ENCODE measurements at places on chromosomes 7 and 10.

GRCh38 chr7:29557954-29558353, 5.7 kb upstream of the PRR15 start:
- DNase-seq: no peak

DNA sequence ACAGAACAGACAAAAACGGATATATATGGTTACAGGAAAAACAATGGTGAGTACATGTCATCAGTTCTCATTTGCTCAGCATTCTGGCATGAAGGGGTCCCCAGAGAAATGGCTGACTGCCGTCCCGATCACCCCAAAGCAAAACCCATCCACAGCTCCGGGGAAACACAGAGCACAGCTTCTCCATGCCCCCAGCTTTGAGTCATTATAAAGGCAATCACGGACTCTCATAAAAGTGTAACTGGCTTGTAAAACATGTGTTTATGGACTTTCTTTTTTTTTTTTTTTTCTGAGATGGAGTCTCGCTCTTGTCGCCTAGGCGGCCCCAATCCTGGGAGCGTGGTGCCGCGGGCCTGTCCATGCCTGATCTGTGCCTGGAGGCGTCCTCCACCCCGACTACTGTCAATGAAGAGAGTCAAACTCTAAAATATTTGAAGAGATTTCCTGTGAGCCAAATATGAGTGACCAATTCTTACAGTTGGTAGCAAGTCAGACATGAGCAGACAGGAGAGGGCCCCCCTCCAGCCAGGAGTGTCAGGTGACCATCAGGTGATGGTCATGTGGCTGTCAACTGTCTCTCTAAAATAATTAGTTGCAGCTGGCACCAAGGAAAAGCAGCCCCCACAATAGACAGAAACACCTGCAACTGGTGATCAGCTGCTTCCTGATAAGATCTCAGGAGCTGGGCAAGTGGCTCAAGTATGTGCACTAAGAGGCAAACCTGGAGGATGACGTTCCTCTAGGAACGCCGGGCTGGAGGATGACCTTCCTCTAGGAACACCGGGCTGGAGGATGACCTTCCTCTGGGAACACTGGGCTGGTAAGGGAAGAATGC, 21.7 kb upstream of the NOM1 start:
- peak; percentile 31 for DNase-seq

- DNase-seq: no peak
Observed at GRCh38 chr10:131651674-131652437, 249.0 kb upstream of the PPP2R2D start.

DNA sequence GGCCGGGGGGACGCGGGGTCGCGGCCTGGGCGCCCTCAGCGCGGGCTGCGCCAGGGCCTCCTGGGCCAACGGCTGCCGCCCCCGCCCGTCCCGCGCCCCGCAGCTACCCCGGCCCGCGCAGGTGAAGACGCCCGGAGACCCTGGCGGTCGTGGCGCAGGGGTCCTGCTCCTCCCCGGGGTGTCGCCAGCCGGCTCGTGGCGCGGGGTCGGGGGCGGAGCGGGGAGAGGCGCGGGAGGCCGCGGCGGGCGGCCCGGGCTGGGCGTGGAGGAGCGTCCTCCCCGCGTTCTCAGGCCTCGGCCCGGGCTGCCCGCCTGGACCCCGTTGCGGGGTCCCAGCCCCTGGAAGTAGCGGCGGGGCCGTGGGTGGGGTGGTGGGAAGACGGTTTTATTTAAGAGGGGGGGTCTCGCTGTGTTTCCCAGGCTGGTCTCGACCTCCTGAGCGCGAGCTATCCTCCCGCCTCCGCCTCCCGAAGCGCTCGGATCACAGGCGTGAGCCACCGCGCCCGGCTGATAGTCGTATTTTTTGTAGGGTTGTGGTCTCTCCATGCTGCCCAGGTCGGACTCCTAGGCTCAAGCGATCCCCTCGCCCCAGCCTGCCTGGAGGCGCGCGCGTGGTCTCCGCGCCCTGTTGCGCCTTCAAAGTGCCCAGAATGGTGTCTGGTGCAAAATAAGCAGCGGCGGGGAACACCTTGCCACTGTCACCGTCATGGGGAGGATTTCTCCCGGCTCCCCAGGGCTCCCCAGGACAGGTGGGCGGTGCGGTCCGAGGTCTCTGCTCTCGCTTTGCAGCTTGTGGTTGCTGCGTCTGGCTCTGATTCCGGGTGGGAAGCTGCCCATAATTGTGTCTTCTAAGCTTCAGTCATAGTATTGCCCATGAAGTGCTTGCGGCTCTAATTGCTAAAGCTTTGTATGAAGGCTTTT, 15.3 kb upstream of the SUN1 start:
- DNase-seq: no peak

DNA sequence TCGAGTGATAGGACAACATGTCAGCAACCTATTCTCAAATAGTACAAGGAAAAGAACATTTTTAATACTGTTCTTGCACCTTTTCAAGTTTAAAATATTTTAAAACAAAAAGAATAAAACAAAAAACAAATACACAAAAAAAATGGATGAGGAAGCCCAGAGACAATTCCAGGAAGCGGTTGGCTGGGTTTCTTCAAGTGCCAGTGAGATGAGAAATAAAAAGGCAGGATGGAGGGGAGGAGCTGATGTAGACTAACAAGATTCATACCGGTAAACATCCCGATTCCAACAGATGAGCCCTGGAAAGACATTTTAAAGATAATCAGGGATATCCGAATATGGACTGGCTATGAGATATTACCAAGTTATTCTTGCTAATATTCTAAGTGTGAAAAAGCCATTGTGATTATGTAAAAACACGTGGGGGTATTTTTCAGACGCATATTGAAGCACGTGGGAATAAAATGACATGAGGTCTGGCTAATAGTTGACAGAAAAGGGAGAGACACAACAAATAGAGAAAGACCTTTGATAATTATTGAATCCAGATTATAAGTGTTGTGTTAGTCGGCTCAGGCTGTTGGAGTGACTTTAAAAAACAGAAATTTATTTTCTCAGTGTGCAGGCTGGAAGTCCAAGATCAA, 101.3 kb upstream of the LRRC4 start:
- no peak for DNase-seq

DNA sequence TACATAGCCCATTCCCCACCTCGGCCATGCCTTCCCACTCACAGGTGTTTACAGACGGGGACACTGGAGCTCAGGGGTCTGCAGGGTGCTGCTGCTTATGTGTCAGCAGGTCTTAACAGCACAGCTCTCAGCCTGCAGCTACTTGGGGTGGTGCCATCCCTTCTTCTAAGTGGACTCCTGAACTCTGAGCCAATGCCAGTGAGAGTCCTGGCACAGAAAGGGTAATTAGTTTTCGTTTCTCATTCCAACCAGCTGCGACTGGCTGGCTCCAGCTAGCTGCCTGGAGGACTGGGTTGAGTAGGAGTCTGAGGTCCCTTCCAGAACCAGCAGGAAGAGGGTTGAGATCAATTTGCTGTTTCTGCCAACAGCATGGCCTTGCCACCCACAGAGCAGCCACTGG, 88.3 kb upstream of the AGK start:
- DNase-seq: no peak

DNA sequence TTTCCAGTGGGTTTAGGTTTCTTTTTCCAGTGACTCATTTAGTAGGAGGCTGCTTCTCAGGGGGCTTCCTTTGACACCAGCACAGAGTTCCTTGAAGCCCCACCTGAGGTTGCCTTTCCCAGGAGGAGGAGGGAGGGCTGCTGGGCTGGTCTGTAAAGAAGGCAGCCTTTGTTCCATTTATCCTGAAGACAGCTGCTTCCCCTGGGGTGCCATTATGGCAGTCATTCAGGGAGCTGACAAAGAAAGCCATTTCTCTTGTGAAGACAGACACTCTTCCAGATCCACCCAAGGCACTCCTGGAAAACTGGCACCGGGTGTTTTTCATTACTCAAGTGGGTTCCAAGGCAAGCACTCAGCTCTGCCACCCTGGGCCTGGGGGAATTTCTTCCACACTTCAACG, 54.0 kb downstream of the MTURN start:
- no peak for DNase-seq

DNA sequence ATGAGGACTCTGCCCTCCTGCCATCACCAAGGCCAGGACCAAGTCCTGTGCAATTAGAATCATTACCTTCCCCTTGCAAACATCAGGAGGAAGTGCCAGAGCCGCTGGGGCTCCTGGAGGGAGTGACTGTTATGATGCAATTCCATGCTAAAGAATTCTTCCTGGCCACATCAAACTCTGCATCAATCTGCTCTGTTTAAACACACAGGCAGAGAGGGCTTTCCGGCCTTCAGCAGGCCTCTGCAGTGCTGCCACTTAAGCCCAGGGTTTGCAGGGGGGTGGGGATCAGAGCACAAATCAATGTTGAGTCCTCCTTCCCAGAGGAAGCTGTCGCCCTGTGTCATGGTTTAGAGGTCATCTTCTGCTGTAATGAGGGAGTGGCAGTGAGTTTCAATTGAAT, 58.1 kb downstream of the CTBP2 start:
- no peak for DNase-seq

DNA sequence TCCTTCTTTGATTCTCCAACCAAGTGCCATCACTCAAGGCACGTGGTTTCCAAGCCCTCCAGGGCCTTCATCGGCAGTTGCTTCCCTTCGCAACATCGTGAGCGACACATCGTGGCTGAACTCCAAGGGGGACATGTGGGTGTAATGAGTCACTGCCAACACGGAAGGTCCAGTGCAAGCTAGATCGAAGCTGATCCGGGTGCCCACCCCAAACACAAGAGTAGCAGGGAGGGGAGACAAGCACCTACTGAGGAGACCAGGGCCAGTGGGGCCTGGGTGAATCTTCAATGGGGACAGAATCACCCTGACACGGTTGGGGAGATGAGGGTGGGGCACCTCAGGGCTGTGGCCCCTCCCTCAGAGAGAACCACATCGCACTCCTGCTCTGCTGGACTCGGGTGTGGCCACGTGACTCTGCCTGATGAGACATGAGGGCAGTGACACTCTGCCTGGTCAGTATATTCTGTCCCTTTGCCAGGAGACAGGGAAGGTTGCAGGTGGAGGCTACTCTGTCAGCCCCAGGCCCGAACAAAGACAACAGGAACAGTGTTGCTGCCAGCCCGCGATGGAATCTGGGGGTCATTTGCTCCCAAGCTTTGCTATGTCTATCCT, 36.8 kb upstream of the HSPA12A start:
- DNase-seq: no peak

DNA sequence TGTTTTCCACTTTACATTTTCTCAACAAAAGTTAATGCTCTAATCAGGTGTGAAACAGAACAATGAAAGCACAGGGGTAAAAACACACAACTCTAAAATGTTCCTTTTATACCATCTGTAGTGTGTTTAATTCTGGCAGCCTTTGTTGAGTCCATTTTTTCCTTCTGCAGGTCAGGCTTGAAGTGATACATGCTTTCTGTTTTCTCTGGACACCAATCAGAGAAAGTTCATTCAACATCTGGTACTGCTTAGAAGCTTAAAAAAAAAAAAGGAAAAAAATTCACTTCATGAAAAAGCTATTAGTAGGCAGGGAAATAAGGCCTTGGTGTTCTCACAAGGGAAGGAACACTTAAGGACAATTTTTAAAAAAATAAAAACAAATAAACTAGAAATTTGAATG, 231.3 kb upstream of the RHOBTB1 start:
- peak; percentile 79 for DNase-seq

All from stromal cell of bone marrow (primary cell).